SHP77 treated with DMSO at 0.1 percent for 48 hours (cell line): ENCODE measurements at places on chromosomes 5 and 9.

DNA sequence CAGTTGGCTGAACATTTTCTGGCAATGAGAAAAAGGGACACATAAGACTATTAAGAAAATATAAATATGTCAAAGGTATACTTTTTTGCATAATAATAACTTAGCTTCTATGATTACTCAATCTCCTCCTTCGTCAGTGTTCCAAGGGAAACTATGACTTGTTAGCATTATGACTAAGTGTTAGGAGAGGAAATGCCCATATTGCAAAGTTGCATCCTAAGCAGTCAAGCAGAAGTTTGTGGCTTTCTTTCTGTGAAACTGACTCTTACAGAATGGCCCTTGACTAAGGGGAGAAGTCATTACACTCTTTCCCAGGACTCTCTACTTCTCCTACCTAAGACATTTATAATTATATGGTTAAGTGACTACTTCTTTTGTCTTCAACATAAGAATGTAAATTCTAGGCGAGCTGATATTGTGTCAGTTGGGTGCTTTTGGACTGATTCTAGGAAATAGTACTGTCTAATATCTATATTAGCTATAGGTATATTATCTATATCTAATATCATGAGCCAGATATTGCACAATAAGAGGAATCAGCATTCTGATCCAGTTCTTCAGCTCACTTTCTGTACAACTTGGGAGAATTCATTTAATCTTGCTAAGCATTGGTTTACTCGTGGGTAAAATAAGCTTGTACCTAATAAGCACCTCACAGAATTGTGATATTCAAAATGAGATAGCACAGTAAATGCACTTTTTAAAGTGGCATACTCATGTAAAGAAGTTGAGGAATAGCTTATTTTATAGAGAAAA lies 16.4 kb upstream of the SPINK6 start:
- no peak for DNase-seq

DNA sequence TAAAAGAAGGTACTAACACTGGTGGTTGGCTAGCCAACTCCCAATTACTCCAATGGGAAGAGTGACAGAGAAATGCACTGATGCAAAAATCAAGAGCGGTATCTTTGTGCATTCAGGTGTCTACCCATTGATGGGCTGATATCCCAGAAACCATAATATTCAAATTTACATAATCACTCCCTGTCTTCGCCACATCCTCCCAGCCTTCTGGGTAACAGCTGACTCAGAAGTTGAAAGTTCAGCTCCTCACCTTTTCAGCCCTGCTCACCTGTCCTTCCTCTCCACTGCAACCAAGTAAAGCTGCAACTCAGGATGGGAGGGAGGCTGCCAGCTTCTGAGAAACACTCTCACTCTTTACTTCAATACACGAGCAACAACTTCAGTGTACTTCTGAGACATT lies 6.9 kb downstream of the SUSD1 start:
- no peak for DNase-seq

- DNase-seq, result no peak
These were observed 383.7 kb downstream of the TLE1 start for GRCh38 chr9:81305561-81306182.

DNA sequence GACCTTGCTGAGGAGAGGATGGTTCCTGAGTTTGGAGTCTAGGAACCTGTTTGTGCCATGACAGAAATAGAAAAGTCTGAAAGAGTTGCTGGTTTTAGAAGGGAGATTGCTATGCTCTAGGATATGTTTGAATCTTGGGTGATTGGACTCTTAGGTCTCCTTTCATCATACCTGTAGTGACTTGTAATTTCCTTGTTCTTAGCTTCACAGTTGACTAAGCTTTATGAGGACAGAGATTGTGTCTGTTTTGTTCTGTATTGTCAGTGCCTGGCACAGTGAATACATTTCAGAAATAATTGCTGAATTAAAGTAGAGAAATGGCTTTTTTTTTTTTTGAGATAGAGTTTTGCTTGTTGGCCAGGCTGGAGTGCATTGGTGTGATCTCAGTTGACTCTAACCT lies 31.5 kb downstream of the GAPVD1 start:
- no peak for DNase-seq

DNA sequence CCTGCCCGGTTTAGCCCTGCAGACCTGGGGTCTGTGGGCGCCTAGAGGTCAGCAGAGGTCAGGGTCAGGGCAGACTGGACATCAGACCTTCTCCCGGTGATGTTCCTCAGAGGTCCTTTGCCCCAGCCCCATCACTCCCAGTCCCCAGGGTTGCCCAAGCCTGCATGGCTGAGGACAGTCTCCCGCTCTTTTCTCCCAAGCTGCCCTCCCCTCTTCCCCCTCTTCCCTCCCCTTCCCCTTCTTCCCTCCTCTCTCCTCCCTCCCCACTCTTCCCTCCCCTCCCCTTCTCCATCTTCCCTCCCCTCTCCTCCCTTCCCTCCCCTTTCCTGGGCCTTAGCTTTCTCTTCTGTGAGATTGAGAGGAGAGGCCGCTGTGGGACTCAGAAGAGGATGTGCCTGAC lies 10.4 kb downstream of the LHX3 start:
- no peak for DNase-seq

GRCh38 chr5:83368835-83369234 lies 102.7 kb upstream of the VCAN start:
- DNase-seq, result no peak

DNA sequence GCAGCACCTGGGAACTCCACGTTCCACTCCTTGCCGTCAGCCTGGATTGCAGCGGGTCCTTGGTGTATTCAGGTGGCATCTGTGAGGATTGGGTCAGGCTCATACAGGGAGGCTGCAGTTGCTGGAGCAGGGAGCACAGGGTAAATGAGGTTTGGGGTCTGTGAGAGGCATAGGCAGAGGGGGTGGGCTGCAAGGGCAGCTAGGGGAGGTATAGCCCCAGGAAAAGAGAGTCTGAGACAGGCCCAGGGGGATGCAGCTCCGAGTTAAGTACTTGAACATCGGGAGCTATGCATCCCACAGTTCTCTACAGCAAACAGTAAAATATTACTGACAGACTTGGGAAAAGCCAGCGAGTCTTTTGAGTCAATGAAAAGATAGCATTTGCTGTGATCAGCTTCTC lies 101.6 kb downstream of the TRIO start:
- DNase-seq, result no peak

DNA sequence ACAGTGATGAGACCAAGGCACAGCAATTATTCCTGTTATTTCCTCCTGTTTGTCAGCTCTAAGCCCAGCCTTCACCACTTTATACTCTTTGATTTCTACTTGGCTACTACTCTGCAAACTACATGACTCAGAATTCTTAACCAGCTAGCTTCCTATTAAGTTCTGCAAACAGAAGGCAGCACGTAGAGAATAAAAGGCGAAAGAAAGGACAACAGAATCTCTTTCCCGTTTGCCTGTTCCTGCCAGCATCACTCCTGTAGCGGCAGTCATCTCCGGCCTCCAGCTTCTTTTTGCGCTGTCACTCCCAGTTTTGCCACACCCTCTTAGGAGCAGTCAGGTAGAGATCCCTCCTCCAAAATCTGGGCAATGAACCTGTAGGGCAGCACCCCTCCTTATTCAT lies 29.9 kb downstream of the DPYSL3 start:
- no peak for DNase-seq

DNA sequence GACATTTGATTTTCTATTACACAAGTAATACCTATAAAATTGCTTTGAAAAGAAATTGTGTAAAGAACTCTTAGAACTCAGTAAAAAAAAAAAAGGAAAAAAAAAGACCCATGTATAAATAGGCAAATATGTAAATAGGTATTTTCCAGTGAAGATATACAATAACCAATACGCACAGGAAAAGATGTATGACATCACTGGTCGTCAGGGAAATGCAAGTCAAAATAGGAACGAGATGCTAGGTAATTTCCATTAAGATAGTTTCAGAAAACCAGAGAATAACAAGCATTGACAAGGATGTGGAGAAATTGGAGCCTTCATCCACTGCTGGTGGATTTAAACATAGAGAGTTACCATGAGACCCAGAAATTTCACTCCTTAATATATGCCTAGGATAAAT lies 708.8 kb downstream of the MTRR start:
- no peak for DNase-seq
